Sigmoid colon (tissue), 7 donors: ENCODE measurements at places on chromosomes 3 and 15. TPM values are rescaled to one million over a fixed set of nuclear protein-coding genes. Genes with fewer than 3 reads are reported as not detected.
A peak's percentile ranks its signal among the peaks of the same experiment; 100 is the strongest.

The NRG4 gene
- total RNA-seq = not detected

DNA sequence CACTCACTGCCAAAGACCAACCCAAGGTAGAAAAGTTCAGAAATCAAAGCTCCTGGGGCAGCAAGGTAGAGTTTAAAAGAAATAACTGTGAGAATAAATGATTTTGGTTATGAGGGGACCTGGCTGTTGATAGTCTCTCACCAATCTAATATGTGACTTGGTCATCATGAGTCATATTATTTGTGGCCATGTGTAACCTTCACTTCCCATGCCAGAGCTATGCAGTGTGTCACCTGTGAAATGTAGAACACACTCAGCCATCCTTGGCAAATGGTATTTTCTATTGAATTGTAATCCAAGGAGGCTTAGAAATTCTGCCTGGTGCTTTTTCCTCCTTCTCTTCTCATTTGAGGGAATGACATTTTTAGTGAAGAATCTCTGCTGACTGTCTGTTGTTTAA is 184.2 kb upstream of the STAC start:
- H3K27ac ChIP-seq = no peak overlapping the region
- no peaks in the 10 kb centered on the region for H3K36me3 ChIP-seq
- H3K27me3 ChIP-seq = no peaks in the 10 kb centered on the region
- no peak overlapping the region for H3K4me3 ChIP-seq
- no peaks in the 10 kb centered on the region for H3K4me1 ChIP-seq

The KNL1 gene
- not detected for total RNA-seq

- no peaks in the 10 kb centered on the region for H3K4me1 ChIP-seq
- peak overlapping the region; percentile 46 for H3K27ac ChIP-seq
- peaks cover 3% of the 10 kb centered on the region for H3K36me3 ChIP-seq
- H3K4me3 ChIP-seq = no peak overlapping the region
These were observed 22.6 kb downstream of the TGFBR2 start for GRCh38 chr3:30628901-30629590.

DNA sequence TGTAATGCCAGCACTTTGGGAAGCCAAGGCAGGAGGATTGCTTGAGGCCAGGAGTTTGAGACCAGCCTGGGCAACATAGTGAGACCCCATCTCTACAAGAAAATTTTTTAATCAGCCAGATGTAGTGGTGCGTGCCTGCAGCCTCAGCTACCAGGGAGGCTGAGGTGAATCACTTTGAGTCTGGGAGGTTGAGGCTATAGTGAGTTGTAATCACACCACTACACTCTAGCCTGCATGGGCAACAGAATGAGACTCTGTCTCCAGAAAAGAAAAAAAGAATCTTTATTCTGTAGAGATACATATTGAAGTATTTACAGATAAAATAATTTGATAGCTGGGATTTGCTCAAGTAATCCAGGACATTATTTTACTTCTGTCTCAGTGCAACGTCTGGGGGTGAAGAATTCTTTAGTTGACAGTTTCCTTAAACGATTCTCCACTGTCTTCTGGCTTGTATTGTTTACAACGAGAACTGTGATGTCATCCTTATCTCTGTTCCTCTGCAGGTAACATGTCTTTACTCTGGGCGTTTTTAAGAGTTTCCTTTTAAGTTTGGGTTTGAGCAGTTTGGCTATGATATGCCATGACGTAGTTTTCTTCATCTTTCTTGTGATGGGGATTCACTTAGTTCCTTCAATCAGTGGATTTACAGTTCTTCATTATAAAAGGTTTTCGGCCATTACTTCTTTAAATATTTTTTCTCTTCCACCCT is 26.3 kb downstream of the KPNA1 start:
- H3K4me1 ChIP-seq = no peaks in the 10 kb centered on the region
- no peak for DNase-seq
- H3K27me3 ChIP-seq = no peaks in the 10 kb centered on the region
- H3K4me3 ChIP-seq = no peak overlapping the region
- no peaks in the 10 kb centered on the region for H3K36me3 ChIP-seq

GRCh38 chr3:100068826-100069225 is 45.5 kb downstream of the FILIP1L start:
- no peak overlapping the region for H3K4me3 ChIP-seq
- H3K27me3 ChIP-seq = no peaks in the 10 kb centered on the region
- H3K4me1 ChIP-seq = peaks cover 27% of the 10 kb centered on the region
- DNase-seq = peak; percentile 85
- H3K36me3 ChIP-seq = no peaks in the 10 kb centered on the region

The AHSG gene
- not detected for total RNA-seq

DNA sequence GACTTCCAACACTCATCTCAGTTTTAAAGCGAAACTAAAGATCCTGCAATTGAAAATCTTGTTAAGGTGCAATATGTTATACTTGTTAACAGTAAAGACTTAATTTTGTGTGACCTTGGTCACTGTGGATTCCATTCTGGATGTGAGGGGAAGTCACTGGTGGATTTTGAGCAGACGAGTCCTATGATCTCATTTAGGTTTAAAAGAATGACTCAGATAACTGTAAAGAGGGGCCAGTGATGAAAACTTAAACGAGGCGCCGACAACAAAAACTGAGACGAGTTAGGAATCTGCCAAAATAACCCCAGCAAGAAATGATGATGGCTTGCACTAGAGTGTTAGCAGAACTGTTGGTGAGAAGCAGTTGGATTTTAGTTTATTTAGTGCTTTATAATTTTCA is 56.5 kb downstream of the LRRC28 start:
- H3K4me3 ChIP-seq = no peak overlapping the region
- no peaks in the 10 kb centered on the region for H3K27me3 ChIP-seq
- peak overlapping the region; percentile 38 for H3K27ac ChIP-seq
- DNase-seq = no peak
- H3K36me3 ChIP-seq = no peaks in the 10 kb centered on the region
- H3K4me1 ChIP-seq = peaks cover 3% of the 10 kb centered on the region

- no peak for DNase-seq
- no peaks in the 10 kb centered on the region for H3K27me3 ChIP-seq
- no peak overlapping the region for H3K27ac ChIP-seq
- H3K36me3 ChIP-seq = no peaks in the 10 kb centered on the region
- peaks cover 96% of the 10 kb centered on the region for H3K4me1 ChIP-seq
These were observed 463.5 kb downstream of the FOXP1 start for GRCh38 chr3:71120012-71120411.

The GOLGA6B gene
- total RNA-seq = not detected

DNA sequence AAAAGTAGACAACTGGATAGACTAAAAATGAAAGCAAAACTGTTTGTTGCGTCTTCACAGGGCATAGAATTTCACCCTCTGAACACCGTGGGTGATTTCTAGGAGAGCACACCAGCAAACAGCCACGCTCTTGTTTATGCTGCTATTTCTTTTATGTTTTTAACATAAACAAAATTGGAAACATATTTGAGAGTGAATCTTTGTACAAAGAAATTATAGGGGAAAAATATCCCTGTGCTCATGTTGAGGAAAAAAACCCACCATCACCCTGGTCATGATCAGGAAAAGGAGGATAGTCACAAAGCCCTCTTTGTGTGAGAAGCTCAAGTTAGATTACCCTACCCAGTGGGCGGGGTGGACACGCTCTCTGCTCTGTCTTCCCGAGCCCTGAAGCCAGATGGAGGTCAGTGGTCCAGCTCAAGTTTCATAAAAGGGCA is 313.3 kb downstream of the SATB1 start:
- DNase-seq = no peak
- no peaks in the 10 kb centered on the region for H3K4me1 ChIP-seq
- no peak overlapping the region for H3K27ac ChIP-seq
- H3K27me3 ChIP-seq = no peaks in the 10 kb centered on the region
- no peaks in the 10 kb centered on the region for H3K36me3 ChIP-seq
- no peak overlapping the region for H3K4me3 ChIP-seq

DNA sequence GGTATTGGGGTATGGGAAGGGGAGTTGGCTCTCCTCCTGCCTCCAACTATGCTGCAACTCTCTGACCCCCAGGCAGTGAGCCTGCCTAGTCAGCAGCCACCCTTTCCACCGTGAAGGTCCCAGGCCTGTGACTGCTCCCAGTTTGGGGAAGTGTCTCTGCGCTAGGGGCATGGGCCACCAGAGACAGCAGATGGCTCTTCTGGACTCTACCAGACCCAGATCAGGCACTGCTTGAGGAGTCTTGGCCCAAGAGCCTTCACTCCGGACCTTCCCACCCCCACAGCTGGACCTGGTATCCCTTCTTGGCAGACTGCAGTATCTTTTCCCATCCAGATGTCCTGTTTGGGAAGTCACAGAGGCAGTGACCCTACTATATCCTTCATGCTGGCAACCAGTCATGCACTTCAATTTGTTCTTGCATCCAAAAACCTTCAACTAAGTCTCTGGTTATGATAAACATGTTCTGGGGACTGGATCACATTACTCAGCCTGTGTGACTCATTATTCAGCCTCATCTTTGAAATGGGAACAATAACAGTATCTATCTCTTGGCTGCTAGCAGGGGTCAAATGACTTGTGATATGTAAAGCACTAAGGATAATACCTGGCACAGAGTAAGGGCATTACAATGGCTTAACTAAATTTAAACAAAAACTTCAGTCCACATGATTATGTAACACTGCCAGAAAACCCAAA is 62.7 kb downstream of the POMGNT2 start:
- H3K36me3 ChIP-seq = no peaks in the 10 kb centered on the region
- no peak overlapping the region for H3K27ac ChIP-seq
- H3K4me1 ChIP-seq = peaks cover 13% of the 10 kb centered on the region

The ATP13A4 gene
- total RNA-seq = 2.9 TPM

DNA sequence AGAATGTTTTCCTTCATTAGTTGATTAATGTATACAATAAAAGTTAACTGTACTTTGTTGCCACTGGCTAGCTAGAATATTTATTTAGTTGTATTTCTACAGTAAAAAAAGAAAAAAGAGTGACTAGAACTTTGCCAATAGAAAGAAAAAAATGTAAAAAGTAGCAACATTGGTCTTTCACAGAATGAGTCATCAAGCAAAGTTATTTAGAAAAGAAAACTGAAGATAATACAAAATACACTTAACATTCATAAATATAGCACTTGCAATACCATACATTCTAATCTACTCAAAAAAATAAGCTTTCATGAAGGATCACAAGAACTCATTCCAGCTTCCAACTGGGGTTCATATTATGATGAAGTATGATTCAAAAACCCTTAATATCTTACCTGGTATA is 83.4 kb downstream of the AQR start:
- no peak for DNase-seq
- H3K4me1 ChIP-seq = no peaks in the 10 kb centered on the region
- H3K36me3 ChIP-seq = peaks cover 92% of the 10 kb centered on the region
- H3K27ac ChIP-seq = no peak overlapping the region
- no peaks in the 10 kb centered on the region for H3K27me3 ChIP-seq

The HIGD2B gene
- total RNA-seq = not detected

The USP19 gene
- 48.2 TPM for total RNA-seq
